ENCODE measurements at places on chromosomes 7 and 10. TPM values are rescaled to one million over a fixed set of nuclear protein-coding genes. Genes with fewer than 3 reads are reported as not detected.

The ARHGAP19 gene
- 12.3 TPM for total RNA-seq

The GIMAP2 gene
- 0.25 TPM for total RNA-seq

The MMP21 gene
- not detected for total RNA-seq

The LRRC72 gene
- not detected for total RNA-seq

The LYZL1 gene
- not detected for total RNA-seq

The PLEKHS1 gene
- not detected for total RNA-seq

The GALNT17 gene
- total RNA-seq = not detected

The POU6F2 gene
- not detected for total RNA-seq

The UPK3BL2 gene
- 1.3 TPM for total RNA-seq

The LRGUK gene
- total RNA-seq = 0.17 TPM

The HOXA2 gene
- 0.31 TPM for total RNA-seq

The GPRIN2 gene
- total RNA-seq = 0.58 TPM

The TAS2R5 gene
- total RNA-seq = 0.63 TPM

The SGCE gene
- 31.6 TPM for total RNA-seq

The TIAL1 gene
- 116 TPM for total RNA-seq

The ZNF37A gene
- total RNA-seq = 10.1 TPM

The BTBD16 gene
- total RNA-seq = 0.53 TPM

The CCL24 gene
- total RNA-seq = not detected

The PNLIP gene
- not detected for total RNA-seq

The RBP4 gene
- total RNA-seq = not detected

The ADCY1 gene
- 0.56 TPM for total RNA-seq

The NAT16 gene
- total RNA-seq = not detected

The AKAP9 gene
- total RNA-seq = 22.8 TPM

The ARHGEF5 gene
- total RNA-seq = 34.8 TPM

The ORC5 gene
- total RNA-seq = 23.0 TPM

The FFAR4 gene
- total RNA-seq = not detected
